ENCODE measurements at places on chromosomes 4 and X. TPM values are rescaled to one million over a fixed set of nuclear protein-coding genes. Genes with fewer than 3 reads are reported as not detected.
A peak's percentile ranks its signal among the peaks of the same experiment; 100 is the strongest.

DNA sequence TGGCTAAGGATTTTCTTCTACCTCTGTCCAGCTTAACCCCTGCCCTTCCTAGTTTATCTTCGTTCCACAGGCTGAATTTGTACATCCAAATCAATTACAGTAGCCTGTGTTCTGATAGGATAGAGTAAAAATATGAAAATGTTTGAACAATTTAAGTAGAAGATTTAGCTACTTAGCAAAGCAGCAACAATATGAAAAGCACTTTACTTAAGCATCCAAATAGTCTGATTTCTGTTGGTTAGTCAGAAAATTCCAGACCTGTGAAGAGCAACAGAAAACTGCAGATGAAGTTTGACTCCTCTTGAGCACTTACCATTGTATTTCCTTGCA, 2.0 kb downstream of the ARSJ start:
- peak; percentile 10 for DNase-seq

DNA sequence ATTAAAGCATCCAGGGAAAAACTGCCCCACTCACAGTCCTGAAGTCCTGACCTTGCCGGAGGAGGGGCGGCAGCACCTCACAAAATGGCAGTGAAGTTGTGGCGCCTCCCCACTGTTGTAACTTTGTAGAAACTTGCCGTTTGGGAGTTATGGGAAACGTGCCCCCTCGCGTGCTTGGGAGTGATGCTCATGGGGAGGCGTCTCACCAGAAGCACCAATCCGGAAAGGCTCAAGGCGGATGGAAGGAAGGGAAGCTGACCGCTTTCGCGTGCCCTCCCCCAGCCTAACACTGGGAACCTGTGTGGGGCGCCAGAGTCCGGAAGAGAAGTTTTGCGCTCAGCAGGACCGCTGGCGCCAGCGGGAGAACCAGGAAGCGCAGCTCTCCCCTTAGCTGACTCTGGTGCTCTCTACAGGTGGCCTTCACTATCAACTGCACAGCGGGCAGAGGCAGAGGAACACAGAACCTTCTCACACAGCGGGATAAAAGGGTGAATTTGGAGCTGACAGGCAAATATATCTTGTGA, at the start of the genes CT45A10 and SAGE1:
TSS of gene CT45A10 (minus strand) at position 151 of the 524 bp plus-strand sequence. CDS start 8,100 bp downstream, outside the sequence.
TSS of gene SAGE1 (plus strand) at position 423 of the 524 bp plus-strand sequence. CDS start 2,527 bp downstream, outside the sequence.
- no peak for DNase-seq

- no peak for DNase-seq
Measured at GRCh38 chr4:113147498-113148111, 98.2 kb downstream of the ANK2 start.

GRCh38 chrX:11267425-11267824, 25.8 kb upstream of the AMELX start:
- DNase-seq: no peak

- DNase-seq: no peak
Measured at GRCh38 chr4:42167709-42168108, 15.3 kb upstream of the BEND4 start.

DNA sequence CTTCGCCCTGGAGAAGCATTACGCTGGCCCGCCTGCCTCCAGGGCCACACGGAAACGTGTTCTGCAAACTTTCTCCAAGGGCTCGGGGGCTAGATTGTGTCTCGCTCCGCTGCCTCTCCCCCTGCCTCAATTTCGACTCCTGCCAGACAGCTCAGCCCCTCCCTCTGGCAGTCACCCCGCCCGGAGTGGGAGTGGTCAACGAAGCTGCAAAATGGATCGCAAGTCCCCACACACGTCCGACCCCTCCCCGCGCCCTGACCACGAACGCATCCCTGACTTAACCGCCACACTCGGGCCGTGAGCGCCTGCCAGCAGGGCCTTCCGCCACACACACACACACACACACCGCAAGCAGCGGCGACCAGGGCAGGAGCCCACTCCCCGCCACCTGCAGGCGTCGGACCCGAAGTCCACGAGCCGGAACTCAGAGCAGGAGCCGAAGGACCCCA, 47.0 kb upstream of the NKAP start:
- DNase-seq: no peak

DNA sequence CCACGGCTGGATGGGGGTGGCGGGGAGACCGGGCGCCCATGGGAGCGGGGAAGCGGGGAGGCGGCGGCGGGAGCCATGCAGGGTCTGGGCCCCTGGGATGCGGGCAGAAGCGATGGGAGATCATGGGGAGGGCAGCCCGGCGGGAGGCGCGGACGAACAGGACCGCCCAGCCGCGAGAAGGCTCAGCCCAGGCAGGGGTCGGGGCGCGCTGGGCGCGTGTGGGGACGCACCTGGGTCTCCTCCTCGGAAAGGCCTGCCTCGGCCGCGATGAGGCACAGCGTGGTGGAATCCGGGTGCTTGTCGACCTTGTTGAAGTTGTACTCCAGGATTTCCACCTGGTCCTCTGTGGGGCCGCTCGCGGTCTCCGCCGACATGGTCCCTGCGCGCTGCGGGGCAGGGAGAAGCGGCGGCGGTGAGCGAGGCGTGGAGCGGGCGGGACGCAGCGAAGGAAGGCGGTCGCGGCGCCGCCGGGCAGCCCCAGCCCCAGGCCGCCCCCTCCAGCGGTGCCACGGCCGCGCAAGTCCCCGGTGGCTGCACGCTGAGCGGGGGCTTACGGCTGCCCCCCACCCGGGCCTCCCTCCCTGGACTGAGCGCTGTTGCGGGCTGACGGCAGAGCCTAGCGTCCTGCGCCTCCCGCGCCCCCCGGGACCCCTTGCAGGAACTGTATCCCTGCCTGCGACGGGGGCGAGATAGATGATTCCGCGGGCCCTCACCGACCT, 25.3 kb downstream of the HOPX start:
- no peak for DNase-seq

GRCh38 chr4:92516450-92516849, 212.7 kb downstream of the GRID2 start:
- no peak for DNase-seq

DNA sequence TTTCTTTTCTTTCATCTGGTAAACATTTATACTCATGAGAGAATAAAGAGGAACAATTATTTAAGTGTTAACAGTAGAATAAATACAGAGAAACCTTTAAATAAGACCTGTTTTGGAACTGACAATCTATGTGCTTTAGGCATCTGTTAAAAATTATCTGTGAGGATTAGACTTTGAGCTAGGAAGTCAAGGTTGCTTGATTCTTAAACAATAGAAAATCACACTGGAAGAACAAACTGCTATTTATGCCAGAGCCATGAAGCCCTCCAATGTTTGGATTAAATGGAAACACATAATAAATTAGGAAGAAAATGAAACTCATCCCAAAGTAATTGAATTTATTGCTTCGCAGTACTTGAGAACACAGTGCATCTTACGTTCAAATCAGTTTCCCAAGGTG, 207.2 kb upstream of the NPY2R start:
- DNase-seq: no peak

- DNase-seq: no peak
Measured at GRCh38 chrX:134773041-134773440, 114.8 kb upstream of the PLAC1 start.

- DNase-seq: no peak
Measured at GRCh38 chr4:74830928-74831327, 36.6 kb upstream of the BTC start.

GRCh38 chr4:67535280-67535840, 9.9 kb downstream of the CENPC start:
- no peak for DNase-seq

GRCh38 chr4:103204111-103204510, 6.0 kb upstream of the CENPE start:
- DNase-seq: peak; percentile 20

- DNase-seq: no peak
Measured at GRCh38 chrX:137424679-137425078, 141.2 kb upstream of the ZIC3 start.

DNA sequence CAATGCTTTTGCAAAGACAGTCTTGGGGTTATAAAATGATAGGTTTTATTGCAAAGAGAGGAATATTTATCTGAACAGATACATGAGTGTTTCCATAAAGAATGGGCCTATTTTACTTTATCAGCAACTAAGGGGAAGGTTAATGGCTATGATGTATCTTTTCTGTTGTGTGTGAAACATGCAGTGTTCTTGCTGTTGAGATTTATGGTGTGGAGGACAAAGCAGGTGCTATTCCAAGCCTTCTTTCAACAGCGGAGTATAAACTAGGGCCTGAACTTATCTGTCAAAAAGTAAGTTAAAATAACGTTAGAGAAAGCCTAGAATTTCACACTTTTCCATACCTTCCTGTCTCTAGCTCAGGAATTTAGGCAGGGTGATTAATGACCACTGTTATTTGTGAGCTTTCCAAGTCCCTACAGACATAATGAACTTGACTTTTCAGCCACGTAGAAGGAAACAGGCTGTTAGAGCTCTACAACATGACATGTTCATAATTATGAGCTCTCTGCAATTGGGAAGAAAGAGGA, 411.4 kb downstream of the IL1RAPL1 start:
- DNase-seq: no peak

- peak; percentile 60 for DNase-seq
Measured at GRCh38 chrX:13078739-13079444, 34.5 kb upstream of the FAM9C start.

DNA sequence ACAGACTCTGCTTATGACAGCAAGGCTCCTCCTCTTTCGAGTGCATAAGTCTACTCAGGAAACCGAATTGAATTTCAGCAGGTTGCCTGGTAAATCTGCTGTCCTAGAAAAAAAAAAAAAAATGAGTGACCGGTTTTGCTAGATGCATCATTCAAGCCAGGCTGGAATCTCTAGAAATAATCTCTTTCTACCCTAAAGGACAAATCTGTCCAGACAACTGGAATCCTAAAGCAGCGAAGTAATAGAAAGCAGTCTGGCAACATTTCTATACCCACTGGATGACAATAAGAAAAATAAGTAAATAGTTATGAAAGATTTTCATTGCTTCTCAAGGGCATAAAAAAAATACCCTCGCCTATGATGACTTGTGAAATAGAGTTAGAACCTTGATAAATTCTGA, 703.5 kb downstream of the RPA4 start:
- DNase-seq: no peak

DNA sequence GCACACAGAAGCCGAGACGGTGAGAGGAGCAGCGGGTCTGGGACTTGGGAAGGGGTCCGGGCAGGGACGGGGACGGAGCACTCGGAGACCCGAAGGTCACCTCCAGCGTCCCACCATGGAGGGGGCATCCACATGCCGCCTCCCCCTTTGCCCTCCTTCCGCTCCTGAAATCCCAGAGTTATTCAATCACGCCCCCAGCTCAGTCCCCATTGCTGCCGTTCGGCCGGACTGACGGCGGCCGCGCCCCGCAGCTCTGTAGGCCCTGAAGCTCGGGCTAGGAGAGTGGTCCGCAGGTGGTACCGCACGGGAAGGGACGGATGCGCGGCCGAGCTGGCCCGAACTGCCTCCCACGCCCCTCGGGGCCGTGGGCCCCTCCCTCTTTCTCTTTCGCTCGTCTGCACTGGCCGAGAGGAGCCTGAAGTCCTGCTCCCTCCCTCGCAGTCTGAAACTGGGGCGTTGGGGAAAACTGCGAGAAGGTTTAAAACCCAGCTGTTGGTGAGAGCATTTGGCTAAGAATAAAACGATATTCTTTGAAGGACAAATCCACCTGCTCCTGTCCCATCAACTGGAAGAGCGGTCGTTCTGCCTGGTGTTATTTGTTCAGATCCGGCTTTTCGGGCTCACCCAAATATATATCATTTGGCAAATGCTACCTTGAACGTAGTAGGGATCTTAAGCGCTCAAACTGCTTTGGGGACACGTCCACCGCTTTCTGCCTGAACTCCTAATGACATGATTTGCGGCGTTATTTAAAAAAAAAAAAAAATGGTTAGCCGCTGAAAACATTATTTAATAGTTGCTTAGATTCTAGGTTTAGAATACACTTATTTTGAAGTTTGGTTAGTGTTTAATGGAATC, 719 bp downstream of the USO1 start:
- peak; percentile 56 for DNase-seq

DNA sequence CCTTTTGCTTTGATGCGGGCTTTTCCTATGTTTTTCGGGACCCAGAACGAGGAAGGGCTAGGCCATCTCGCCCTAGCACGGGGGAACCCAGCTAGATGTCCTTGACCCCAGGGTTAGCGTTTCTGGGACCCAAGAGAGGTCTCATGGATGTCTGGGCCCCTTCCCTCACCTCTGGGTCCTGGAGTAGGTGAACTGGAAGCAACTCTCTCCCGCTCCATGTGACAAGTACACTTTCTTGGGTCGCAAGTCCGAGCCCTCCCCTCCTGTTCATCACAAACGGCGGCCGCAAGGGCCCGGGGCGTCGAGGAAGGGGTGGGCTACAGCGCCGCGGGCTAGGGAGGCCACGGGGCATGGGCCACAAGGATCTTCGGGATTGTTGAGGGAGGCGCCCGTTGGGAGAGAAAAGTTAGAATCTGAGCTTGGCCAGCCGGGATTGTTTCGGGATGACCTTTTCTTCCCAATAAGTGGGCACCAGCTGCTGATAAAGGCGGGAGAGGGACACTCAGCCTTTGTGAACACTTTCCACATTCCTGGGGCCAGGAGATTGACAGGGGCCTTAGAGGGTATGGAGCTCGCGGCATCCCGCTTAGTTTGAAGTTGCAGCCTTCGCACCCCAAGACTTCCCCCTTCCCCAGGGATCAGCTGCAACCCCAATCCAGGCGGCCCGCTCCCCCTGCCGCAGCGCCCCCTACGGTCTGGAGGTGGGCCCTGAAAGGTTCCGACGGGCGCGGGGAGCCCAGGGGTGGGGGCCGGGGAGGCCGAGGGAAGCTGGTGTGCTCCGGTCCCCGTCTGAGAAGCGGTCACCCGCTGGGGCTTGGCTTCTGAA, 136.9 kb upstream of the ZIC3 start:
- DNase-seq: no peak

Gene GPRASP2
- 14.4 TPM for total RNA-seq

Gene MAGEB2
- not detected for total RNA-seq

Gene SSX2
- not detected for total RNA-seq

Gene TEX13C
- total RNA-seq: not detected

Gene BMX
- total RNA-seq: not detected

Gene ADRA2C
- 0.42 TPM for total RNA-seq

Gene ODAM
- not detected for total RNA-seq

Gene UCP1
- not detected for total RNA-seq

Gene RASSF6
- not detected for total RNA-seq

Gene PLK4
- 15.4 TPM for total RNA-seq

Gene SPANXB1
- total RNA-seq: not detected

Gene GRIA2
- not detected for total RNA-seq

Gene SPACA5
- not detected for total RNA-seq

Gene MXD4
- 56.5 TPM for total RNA-seq

Gene P2RY10
- not detected for total RNA-seq

Gene F8A2
- total RNA-seq: not detected
